Colonic mucosa (tissue), 4 donors: ENCODE measurements at places on chromosomes 7 and 10. TPM values are rescaled to one million over a fixed set of nuclear protein-coding genes. Genes with fewer than 3 reads are reported as not detected.

Gene VPS37D
- total RNA-seq: 0.62 TPM

Gene GJD4
- not detected for total RNA-seq

Gene CALCR
- not detected for total RNA-seq

Gene ADRB1
- 0.59 TPM for total RNA-seq

Gene SEMA3E
- total RNA-seq: 1.2 TPM

Gene CLDN4
- 568 TPM for total RNA-seq

Gene ZCWPW1
- 1.3 TPM for total RNA-seq

- no peak for DNase-seq
- H3K27ac ChIP-seq: no peak overlapping the region
- H3K4me1 ChIP-seq: peaks cover 23% of the 10 kb centered on the region
- H3K4me3 ChIP-seq: no peak overlapping the region
- H3K27me3 ChIP-seq: peaks cover 77% of the 10 kb centered on the region
- no peaks in the 10 kb centered on the region for H3K36me3 ChIP-seq
Observed at GRCh38 chr7:157017603-157018327, 7.3 kb upstream of the MNX1 start.

- H3K27ac ChIP-seq: no peak overlapping the region
- no peak for DNase-seq
- no peaks in the 10 kb centered on the region for H3K27me3 ChIP-seq
- H3K4me1 ChIP-seq: no peaks in the 10 kb centered on the region
- no peaks in the 10 kb centered on the region for H3K36me3 ChIP-seq
Observed at GRCh38 chr7:66859794-66860645, 61.0 kb upstream of the TMEM248 start.

- no peaks in the 10 kb centered on the region for H3K36me3 ChIP-seq
- H3K4me3 ChIP-seq: no peak overlapping the region
- DNase-seq: no peak
- H3K27me3 ChIP-seq: no peaks in the 10 kb centered on the region
- H3K27ac ChIP-seq: no peak overlapping the region
- H3K4me1 ChIP-seq: peaks cover 7% of the 10 kb centered on the region
Observed at GRCh38 chr10:5658871-5659618, 7.3 kb downstream of the ASB13 start.

GRCh38 chr7:50562136-50562535 is 3.1 kb downstream of the DDC start:
- H3K4me1 ChIP-seq: peaks cover 7% of the 10 kb centered on the region
- no peaks in the 10 kb centered on the region for H3K27me3 ChIP-seq
- H3K27ac ChIP-seq: no peak overlapping the region
- H3K36me3 ChIP-seq: no peaks in the 10 kb centered on the region
- no peak overlapping the region for H3K4me3 ChIP-seq
